ENCODE measurements at places on chromosomes 4 and X.
A peak's percentile ranks its signal among the peaks of the same experiment; 100 is the strongest.

- peak; percentile 71 for DNase-seq
These were observed 114.9 kb upstream of the TEX13D start for GRCh38 chrX:124217304-124218251.

- no peak for DNase-seq
These were observed 345.3 kb upstream of the LCORL start for GRCh38 chr4:18366892-18367291.

- DNase-seq, result no peak
These were observed 57.2 kb downstream of the DIPK2B start for GRCh38 chrX:45143455-45143854.

DNA sequence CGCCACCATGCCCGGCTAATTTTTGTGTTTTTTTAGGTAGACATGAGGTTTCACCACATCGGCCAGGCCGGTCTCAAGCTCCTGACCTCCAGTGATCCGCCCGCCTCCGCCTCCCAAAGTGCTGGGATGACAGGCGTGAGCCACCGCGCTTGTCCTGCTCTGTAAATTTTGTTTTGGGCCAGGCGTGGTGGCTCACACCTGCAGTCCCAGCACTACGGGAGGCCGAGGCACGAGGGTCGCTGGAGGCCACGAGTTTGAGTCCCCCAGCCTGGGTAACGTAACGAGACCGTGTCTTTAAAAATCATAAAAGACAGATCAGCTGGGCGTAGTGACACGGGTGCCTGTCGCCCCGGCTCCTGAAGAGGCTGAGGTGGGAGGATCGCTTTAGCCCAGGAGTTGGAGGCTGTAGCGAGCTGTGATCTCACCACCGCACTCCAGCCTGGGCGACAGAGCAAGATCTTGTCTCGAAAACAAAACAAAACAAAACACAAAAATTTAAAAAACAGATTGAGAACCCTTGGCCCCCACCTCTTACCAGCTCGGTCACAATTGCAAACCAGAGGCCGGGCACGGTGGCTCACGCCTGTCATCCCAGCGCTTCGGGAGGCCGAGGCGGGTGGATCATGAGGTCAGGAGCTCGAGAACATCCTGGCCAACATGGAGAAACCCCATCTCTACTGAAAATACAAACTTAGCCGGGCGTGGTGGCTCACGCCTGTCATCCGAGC lies 34.0 kb upstream of the PPP2R3B start:
- no peak for DNase-seq

DNA sequence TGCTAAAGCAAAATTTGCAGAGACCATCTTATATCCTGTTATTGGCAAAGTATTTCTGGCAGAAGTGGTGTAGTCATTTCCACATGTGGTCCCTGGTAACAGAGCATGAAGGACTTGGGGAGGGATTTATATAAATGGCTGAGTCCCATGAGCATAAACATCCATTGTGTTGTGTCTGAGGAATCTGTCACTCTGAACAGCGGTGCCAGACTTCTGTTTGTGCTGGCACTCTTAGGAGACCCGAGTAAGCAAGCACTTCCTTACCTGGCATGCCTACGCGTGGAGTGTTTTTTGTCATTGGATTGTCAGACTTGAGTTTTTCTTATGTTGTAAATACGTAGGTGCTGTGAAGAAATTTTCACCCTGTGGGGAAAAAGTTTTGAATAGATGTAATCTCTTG lies 285.9 kb downstream of the ARHGAP10 start:
- DNase-seq, result no peak

Measured in CD4-positive, alpha-beta T cell treated with Interleukin-2 at 100 ng/mL for 4 hours (primary cell).